ENCODE measurements at places on chromosomes 6 and 20. TPM values are rescaled to one million over a fixed set of nuclear protein-coding genes. Genes with fewer than 3 reads are reported as not detected.

- H3K4me3 ChIP-seq, result no peak overlapping the region
- no peak overlapping the region for H3K27ac ChIP-seq
- ATAC-seq, result no peak
- H3K4me1 ChIP-seq, result peaks cover 42% of the 10 kb centered on the region
These were observed 43.6 kb downstream of the RREB1 start for GRCh38 chr6:7151381-7151780.

- no peak for ATAC-seq
- no peaks in the 10 kb centered on the region for H3K36me3 ChIP-seq
- no peaks in the 10 kb centered on the region for H3K27me3 ChIP-seq
- no peaks in the 10 kb centered on the region for H3K4me1 ChIP-seq
- H3K4me3 ChIP-seq, result no peak overlapping the region
- H3K27ac ChIP-seq, result no peak overlapping the region
These were observed 385.3 kb downstream of the DOK5 start for GRCh38 chr20:54860716-54861115.

DNA sequence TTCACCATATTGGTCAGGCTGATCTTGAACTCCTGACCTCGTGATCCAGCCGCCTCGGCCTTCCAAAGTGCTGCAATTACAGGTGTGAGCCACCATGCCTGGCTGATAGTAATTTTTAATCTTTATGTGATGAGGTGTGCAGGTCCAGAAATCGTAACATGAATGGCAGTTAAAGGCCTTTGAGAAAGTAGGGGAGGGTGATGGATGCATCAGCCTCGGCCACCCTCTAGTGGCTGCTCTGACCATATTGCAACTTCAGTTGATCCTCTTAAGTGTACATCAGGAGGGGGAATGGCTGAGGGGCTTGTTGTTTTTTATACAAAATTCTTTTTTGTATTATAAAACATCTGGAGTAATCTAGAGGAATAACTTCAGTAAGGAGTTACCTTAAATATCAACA is 193.0 kb downstream of the ZFAND3 start:
- H3K27me3 ChIP-seq, result no peaks in the 10 kb centered on the region
- H3K4me3 ChIP-seq, result no peak overlapping the region

DNA sequence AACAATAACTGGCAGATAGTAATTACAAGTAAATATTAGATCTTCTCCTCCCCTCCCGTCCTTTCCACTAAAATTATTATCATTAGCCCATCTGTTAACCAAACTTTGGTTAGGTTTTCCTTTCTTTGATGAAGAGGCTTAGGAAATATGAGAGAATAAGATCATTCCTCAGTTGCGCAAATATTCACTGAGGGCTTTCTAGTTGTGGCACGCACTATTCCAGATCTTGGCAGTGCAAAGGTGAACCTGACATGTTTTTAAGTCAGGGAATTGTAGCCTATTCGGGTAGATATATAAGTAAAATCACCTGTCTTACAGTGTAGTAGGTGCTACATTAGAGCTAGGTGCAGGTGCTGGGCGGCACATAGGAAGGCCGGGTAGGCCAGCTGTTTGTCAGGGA is 31.1 kb downstream of the RNF217 start:
- no peak overlapping the region for H3K27ac ChIP-seq
- H3K4me1 ChIP-seq, result no peaks in the 10 kb centered on the region
- no peak overlapping the region for H3K4me3 ChIP-seq

- no peak for ATAC-seq
- H3K4me1 ChIP-seq, result peaks cover under 1% of the 10 kb centered on the region
- no peaks in the 10 kb centered on the region for H3K27me3 ChIP-seq
- no peaks in the 10 kb centered on the region for H3K36me3 ChIP-seq
These were observed 11.5 kb downstream of the DHX35 start for GRCh38 chr20:38973645-38974044.

GRCh38 chr6:124970243-124970642 is 8.0 kb downstream of the RNF217 start:
- no peak for ATAC-seq
- H3K4me1 ChIP-seq, result peaks cover 48% of the 10 kb centered on the region
- no peaks in the 10 kb centered on the region for H3K27me3 ChIP-seq
- no peak overlapping the region for H3K4me3 ChIP-seq
- H3K36me3 ChIP-seq, result peaks cover 33% of the 10 kb centered on the region

DNA sequence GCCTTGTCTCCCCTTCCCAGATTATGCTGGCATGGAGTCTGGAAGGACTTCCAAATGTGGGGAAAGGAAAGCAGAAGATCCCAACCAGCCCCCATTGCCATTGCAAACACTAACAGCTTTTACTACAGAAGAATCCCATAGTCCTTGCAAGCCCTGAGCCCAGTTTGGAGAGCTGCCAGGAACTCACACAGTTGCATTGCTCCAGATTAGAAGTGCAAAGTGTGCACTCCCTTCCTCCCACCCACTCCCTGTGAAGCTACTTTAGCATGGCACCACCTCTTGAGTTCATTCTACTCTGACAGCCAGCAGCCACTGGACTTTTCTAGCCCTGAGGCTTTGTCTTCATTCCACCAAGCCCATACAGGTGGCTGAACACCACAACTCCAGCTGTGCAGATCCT is 67.6 kb downstream of the SLC22A2 start:
- H3K4me3 ChIP-seq, result no peak overlapping the region
- H3K27ac ChIP-seq, result no peak overlapping the region
- no peaks in the 10 kb centered on the region for H3K4me1 ChIP-seq

- H3K27ac ChIP-seq, result peak overlapping the region; percentile 41
- peaks cover 45% of the 10 kb centered on the region for H3K4me1 ChIP-seq
- H3K27me3 ChIP-seq, result no peaks in the 10 kb centered on the region
- no peaks in the 10 kb centered on the region for H3K36me3 ChIP-seq
These were observed 170.6 kb upstream of the AGPAT4 start for GRCh38 chr6:161444464-161444863.

GRCh38 chr20:40232273-40232672 is 456.8 kb downstream of the MAFB start:
- no peaks in the 10 kb centered on the region for H3K4me1 ChIP-seq
- no peak for ATAC-seq
- H3K27ac ChIP-seq, result no peak overlapping the region
- H3K27me3 ChIP-seq, result peaks cover 3% of the 10 kb centered on the region

DNA sequence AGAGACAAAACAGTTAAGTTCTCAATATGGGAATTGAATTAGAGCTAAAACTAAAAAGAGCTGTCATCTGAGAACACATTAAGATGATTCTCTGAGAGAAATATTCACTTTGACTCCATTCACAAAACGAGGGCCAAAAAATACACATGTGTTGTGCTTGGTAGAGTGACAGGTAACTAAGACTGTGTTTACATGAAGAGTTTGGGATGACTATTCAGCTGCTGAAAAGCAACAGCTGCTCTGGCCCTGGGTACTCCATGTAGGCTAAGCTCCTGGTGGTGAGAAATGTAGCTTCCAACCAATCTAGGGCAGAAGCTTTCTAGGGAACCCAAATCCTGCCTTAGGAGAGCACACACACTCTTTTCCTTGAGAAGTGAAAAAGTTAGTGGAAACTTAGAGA is 184.5 kb downstream of the COL21A1 start:
- no peak overlapping the region for H3K4me3 ChIP-seq
- peaks cover 23% of the 10 kb centered on the region for H3K36me3 ChIP-seq
- H3K27me3 ChIP-seq, result no peaks in the 10 kb centered on the region

DNA sequence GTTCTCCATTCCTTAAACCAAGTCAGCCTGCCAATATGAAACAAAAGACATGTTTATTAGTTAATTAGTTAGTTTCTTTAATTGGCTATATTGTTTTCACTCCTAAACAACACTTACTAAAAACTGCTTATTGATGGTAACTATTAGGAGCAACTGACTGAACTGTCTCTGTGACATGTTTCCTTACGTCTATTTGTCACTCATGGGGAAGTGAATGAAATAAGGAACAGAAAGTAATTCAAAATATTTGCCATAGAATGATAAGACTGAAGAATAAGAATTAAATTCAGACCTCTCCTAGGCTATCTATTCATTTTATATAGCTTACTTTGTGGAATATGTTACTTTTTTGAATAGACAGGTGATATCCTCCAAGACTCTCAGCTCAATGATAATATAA is 217.2 kb downstream of the LAMA2 start:
- no peak overlapping the region for H3K27ac ChIP-seq
- no peaks in the 10 kb centered on the region for H3K4me1 ChIP-seq
- H3K36me3 ChIP-seq, result no peaks in the 10 kb centered on the region
- ATAC-seq, result no peak
- no peaks in the 10 kb centered on the region for H3K27me3 ChIP-seq

- H3K27me3 ChIP-seq, result peaks cover 4% of the 10 kb centered on the region
- no peaks in the 10 kb centered on the region for H3K4me1 ChIP-seq
- no peak for ATAC-seq
- no peak overlapping the region for H3K27ac ChIP-seq
- H3K36me3 ChIP-seq, result no peaks in the 10 kb centered on the region
- H3K4me3 ChIP-seq, result no peak overlapping the region
These were observed 17.7 kb upstream of the PI16 start for GRCh38 chr6:36936824-36937223.

DNA sequence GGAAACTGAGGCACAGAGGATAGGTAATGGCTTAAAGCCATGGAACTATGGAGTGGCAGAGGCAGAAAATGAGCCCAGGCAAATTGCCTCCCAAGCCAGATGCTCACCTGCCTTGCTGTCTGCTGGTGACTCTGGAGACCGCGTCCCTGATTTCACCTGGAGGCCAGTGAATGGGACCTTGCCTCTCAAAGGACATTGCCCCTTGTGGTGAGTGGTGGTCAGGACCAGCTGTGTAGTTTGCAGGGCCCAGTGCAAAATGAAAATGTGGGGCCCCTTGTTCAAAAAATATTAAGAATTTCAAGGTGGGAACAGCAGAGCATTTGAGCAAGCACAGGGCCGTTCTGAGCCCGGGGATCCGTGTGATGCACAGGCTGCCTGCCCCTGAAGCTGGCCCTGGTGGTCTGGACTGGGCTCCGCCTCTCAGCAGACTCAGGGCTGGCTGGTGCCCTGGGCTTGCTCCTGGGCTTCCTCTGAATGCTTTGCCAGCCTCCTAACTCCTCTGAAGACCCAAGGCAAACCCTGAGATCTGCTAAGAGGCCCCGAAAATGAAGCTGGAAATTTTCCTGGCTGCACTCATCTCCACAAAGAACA is 19.8 kb upstream of the KCNG1 start:
- H3K36me3 ChIP-seq, result no peaks in the 10 kb centered on the region
- H3K27me3 ChIP-seq, result peaks cover 40% of the 10 kb centered on the region
- H3K4me1 ChIP-seq, result no peaks in the 10 kb centered on the region
- H3K4me3 ChIP-seq, result no peak overlapping the region
- no peak for ATAC-seq

DNA sequence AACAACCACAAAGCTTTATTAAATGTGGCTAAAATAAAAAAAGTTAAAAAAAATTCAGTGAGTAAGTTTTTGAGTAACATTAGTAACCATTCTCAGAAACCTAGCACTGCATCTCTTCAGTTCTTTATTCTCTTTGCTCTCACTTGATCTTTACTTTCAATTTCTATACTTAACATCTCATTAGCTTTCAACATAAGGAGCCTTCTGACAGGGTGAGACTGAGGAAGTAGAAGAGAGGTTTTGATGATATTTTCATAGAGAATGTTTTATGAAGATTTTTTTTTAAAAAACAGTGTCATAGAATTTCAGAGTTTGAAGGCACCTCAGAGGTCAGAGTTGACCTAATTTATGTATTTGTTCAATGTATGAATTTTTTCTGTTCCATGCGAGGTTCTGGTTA is 60.8 kb downstream of the FAM83B start:
- no peaks in the 10 kb centered on the region for H3K36me3 ChIP-seq
- H3K27me3 ChIP-seq, result no peaks in the 10 kb centered on the region
- H3K27ac ChIP-seq, result no peak overlapping the region
- H3K4me3 ChIP-seq, result no peak overlapping the region
- H3K4me1 ChIP-seq, result no peaks in the 10 kb centered on the region

- no peak overlapping the region for H3K27ac ChIP-seq
- ATAC-seq, result no peak
- no peaks in the 10 kb centered on the region for H3K36me3 ChIP-seq
- no peaks in the 10 kb centered on the region for H3K27me3 ChIP-seq
- H3K4me3 ChIP-seq, result no peak overlapping the region
- no peaks in the 10 kb centered on the region for H3K4me1 ChIP-seq
These were observed 39.7 kb downstream of the ISM1 start for GRCh38 chr20:13260650-13261279.

CLDN20 gene
- not detected for total RNA-seq

PDYN gene
- total RNA-seq, result not detected
